Fibroblast of skin of scalp (primary cell): ENCODE measurements at places on chromosomes 5 and 9.
A peak's percentile ranks its signal among the peaks of the same experiment; 100 is the strongest.

GRCh38 chr9:114351932-114352331 lies 22.3 kb downstream of the ORM2 start:
- no peak for DNase-seq

- DNase-seq: no peak
Observed at GRCh38 chr9:84811072-84811750, 141.7 kb downstream of the NTRK2 start.

- DNase-seq: peak; percentile 58
Observed at GRCh38 chr5:167908606-167909005, 382.8 kb upstream of the WWC1 start.

- DNase-seq: peak; percentile 27
Observed at GRCh38 chr9:76433836-76434235, 25.1 kb upstream of the GCNT1 start.

GRCh38 chr9:136659861-136660784 lies 2.6 kb upstream of the EGFL7 start:
- no peak for DNase-seq

DNA sequence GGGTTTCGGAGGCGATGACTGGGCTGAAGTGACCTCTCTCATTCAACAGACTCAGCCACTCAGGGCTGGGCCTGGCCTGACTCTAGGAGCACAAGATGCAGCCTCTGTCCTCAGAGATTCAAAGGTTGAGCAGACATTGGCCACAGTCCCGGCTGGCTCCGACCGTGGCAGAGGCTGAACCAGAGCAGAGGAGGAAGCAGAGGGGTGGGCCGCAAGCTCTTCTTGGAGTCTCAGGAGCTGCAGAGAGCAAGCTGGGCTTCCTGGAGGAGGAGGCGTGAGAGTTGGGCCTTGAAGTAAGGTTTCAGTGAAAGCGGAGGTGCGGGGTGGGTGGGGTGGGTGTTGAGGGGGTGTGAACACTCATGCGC lies 37.6 kb downstream of the ALG2 start:
- no peak for DNase-seq

GRCh38 chr9:95286151-95286550 lies 31.4 kb downstream of the FANCC start:
- no peak for DNase-seq

DNA sequence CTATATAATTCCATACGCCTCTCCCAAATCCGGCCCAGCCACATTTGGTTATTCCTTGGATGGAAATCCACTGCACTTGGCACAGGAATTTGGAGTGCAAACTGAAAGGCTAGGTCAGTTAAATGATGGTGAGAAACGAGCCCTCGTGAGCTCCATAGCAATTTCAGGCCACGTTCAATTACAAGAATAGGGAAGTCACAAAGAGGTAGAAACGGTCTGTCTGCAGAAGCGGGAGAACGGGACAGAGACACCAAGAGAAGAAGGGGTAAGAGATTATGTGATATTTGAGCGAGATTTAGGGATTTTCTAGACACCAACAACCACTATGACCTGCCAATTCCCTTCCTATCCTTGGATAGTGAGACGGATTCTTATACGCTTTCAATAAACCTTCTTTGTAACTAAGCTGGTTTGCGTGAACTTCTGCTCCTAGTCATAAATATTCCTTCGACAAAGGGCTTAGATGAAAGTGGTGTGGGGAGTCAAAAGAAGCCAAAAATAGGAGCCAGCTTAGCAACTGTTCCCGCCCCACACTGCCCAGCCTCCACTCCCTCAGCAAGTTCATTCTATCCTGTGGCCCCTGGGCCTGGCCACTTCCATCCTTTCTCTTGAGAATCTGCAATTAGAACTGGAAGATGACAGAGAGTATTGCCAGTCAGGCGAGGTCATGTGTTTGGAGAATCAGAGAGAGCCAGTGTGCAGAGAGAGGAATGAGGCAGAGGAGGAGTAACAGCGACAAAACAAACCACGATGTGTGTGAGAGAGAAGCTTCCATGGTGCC lies 118.4 kb downstream of the ZNF608 start:
- DNase-seq: peak; percentile 15

GRCh38 chr5:116880601-116881000 lies 306.0 kb upstream of the SEMA6A start:
- DNase-seq: no peak

DNA sequence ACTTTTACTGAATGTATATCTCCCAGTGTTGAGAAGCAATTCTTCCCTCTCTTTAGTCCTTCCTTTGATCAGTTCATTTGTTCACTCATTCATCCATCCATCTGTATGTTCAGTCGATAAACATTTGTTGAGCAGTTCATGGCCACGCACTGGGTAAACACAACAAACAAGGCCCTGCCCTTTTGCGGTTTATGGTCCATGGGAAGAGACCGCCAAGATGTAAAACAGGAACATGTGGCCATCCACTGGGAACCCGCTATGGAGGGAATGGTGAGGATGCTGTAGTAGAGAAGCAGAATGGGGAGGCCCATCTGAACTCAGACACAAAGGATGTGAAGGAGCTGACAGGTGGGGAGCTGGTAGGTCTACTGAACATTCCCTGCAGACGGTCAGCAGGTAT lies 102.7 kb upstream of the SPRY4 start:
- DNase-seq: no peak

DNA sequence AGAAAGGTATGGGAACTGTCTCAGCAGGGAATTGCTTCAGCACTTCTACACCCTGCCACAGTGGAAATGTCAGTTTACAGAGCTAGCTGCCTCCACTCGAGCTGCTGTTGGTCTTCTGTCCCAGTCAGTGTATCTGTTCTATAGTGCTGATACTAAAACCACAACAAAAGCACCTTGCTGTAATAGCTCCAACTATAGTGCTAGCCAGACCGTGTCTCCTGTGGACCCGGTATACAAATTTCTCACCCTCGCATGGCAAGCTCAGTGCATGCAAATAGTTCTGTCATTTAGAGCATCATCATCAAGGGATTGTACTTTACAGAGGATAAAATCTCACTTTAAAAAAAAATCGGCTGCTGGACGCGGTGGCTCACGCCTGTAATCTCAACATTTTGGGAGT lies 51.5 kb upstream of the IQGAP2 start:
- DNase-seq: no peak

DNA sequence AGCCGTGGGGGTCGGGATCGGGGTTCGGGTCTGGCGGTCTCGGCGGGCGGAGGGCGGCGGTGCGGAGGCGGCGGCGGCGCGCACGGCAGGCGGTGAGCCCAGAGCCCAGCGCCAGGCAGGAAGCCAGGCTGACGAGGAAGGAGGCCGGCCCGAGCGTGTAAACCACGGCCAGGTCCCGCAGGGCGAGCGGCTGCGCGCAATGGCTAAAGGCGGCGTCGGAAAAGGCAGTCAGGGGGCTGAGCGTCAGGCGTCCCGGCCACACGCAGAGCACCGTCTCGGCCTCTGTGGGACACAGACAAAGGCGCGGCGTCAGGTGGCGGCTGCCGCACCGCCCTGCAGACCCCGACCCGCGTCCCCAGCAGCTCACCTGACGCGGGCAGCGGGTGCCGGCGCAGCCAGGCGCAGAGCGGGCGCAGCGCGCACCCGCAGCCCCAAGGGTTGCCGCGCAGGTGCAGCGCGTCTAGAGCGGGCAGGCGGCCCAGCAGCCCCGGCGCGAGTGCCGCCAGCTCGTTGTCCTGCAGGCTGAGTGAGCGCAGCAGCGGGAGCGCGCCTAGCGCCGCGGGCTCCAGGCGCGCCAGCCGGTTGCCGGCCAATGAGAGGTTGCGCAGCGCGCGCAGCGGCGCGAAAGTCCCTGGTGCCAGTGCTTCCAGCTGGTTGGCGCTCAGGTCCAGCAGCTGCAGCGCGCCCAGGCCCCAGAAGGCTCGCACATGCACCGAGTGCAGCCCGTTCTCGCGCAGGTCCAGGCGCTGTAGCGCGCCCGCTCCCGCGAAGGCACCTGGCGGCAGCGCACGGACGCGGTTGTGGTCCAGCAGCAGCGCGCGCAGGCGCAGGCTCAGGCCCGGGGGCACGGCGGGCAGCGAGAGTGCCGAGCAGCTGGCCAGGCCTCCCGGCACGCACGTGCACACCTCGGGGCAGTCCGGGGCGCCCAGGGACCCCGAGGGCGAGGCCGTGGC lies 671 bp downstream of the LRRC26 start:
- no peak for DNase-seq

GRCh38 chr5:87541676-87542075 lies 128.9 kb upstream of the CCNH start:
- DNase-seq: no peak

- no peak for DNase-seq
Observed at GRCh38 chr9:92402360-92402759, 2.0 kb downstream of the OGN start.

DNA sequence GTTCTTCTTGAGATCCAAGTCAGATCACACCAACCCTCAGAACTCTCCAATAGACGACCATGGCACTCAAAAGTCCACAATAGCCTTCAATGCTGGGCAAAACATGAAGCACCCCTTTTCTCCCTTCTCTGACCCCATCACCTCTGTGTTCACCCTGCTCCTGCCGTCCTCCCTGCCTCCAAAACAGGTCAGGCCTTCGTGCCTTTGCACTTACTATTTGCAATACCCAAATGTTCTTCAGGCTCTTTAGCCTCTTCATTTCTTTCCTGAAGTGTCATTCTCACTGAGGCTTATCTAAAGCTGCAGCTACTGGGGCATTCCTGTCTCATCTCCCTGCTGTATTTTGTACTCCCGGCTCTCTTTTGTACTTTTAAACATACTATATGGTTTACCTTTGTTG lies 2.0 kb upstream of the ROPN1L start:
- no peak for DNase-seq

DNA sequence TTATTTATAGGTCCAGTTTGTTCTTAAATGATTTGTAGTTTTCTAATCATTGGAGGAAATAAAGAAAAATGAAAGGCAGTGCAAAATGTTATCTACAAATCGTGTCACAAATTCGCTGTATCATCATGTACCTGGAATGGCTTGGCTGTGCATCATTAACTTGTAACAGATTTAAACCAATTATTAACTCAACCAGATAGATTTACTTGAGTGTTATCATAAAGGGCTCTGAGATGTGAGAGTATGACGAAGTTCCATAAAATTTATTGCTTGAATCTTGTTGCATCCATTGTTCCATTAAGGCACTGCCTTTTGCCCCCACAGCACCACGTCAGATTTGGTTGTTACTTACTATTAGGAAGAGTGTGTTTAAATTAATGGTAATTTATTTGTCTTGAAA lies 23.5 kb downstream of the PCSK5 start:
- DNase-seq: no peak

DNA sequence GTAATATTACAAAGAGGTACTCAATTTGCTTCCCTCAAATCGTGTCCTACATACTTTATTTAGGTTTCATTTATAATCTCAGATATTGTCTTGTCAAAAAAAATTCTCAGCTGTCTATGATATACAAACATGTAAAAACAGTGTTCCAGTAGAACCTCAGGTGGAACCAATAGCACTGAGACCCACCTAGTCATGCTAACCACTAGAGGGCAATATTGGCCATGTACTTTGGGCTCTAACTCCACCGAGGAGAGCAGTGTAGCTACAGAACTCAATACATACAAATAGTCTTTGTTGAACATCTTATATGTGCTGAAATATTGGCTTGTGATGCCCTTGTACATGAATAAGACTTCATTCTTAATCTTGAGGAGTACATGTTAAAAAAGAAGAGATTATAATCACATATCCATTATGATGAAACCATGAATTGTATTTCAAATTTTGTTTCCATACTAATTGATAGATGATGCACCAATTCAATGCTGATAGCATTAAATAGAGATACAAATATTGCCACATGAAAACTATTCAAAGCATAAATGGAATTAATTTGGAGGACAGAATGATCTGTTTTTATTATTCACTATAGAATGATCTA lies 71.2 kb upstream of the CNTLN start:
- DNase-seq: peak; percentile 48

GRCh38 chr5:83767409-83767992 lies 46.8 kb upstream of the HAPLN1 start:
- no peak for DNase-seq

- no peak for DNase-seq
Observed at GRCh38 chr5:178454303-178454702, 135.9 kb downstream of the COL23A1 start.

DNA sequence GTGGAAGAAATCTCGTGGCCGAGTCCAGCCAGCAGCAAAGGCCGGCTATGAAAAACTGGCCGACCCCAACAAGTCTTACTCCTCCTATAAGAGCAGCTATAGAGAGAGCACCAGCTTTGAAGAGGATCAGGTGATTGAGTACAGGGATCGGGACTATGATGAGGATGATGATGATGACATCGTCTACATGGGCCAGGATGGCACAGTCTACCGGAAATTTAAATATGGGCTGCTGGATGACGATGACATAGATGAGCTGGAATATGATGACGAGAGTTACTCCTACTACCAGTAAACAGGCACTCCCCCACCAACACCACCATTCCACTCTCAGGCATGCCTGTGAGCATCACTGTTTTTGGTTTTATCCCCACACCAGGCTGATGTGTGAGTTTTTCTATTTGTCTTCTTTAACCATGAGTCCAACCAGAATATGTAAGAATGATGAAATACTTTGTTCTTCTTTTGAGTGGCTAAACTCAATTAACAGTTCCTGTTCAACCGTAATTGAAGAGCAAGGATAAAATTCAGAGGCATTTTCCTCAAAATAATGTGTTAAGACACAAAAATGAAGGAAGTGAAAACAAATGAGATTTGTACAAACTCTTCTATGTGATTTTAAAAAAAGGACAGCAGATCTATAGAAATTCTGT lies 35.5 kb downstream of the RFK start:
- DNase-seq: no peak

GRCh38 chr5:122907276-122907675 lies 61.9 kb downstream of the SNX24 start:
- peak; percentile 55 for DNase-seq

DNA sequence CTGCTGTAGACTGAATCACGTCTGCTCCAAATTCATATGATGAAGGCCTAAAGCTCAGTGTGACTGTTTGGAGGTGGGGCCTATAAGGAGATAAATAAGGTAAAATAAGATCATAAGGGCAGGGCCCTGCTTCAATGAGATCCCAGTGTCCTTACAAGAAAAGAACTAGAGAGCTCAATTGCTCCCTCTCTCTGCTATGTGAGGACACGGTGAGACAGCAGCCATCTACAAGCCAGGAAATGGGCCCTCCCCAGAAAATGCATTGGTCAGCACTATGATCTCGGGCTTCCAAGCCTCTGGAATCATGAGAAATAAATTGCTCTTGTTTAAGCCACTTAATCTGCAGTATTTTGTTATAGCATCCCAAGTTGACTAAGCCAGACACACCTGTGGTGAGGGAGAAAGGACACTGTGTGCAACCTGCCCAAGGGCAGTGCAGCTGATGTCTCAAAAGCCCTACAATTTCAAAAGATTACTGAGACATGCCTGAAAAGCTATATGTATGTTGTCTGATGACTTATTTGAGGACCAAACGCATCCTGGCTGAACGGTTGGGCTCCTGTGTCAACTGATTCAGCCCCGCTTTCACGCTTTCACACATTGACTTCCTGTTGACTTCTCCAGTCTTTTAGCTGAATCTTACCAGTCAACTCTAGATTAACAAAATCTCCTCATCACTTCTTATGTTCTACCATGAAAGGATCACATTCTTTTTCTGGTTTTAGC lies 13.2 kb downstream of the GZMK start:
- DNase-seq: no peak

- peak; percentile 81 for DNase-seq
Observed at GRCh38 chr9:122051351-122052321, 41.5 kb downstream of the TTLL11 start.
